ENCODE measurements at places on chromosomes 6 and 20.

DNA sequence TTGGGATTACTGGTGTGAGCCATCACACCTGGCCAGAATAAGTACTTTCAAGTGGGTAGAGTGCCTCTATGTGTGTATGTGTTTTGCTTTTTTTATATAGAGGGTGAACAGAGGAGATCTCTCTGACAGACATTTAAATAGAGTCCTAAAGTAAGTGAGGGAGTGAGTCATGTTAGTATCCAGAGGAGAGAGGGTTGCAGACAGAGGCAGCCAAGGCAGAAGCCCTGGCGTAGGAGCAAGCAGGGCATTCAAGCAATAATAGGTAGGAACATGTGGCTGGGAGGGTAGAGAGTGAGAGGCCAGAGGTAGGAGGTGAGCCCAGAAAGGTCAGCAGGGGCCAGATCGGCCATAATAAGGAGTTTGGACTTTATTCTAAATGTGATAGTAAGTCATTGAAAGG, 48.9 kb downstream of the PHF20 start:
- no peak for DNase-seq

DNA sequence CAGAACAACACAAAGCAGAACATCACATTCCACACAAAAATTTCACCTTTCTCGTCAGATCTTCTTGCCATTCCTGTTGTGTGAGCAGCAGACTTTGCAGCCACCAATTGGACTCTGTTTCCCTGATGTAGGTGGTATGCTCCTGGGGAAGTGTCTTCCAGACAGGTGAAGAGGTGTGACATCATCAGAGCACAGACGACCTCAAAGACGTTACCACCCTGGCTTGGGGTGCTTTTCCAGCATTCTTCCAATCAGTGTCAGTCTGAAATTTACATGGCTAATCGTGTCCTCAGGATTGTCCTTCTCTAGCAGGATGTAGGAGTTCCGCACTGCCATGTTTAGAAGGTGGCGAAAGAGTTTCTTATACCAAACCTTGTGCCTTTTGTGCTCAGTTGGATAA, 31.6 kb upstream of the RIMS4 start:
- DNase-seq, result no peak

GRCh38 chr6:32830017-32830416, 8.5 kb downstream of the TAP2 start:
- DNase-seq, result no peak

DNA sequence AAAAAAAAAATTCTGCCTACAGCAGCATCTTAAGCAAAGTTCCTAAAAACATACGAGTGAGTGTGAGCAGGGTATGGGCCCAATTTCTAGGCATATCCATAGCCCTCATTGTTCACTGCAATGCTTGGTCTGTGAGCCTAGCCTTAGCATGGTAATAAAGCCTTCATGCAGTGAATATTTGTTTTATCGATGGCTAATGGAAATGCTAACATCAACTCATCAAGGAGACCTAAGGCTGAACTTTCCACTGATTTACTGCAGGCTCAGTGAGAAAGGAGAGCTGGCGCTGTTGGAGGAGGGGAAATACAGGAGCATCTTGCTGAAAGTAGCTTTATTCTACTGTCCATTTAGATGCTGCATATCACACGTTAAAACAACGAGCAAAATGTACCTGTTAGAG, 139.6 kb upstream of the DTNBP1 start:
- DNase-seq, result no peak

GRCh38 chr6:161951126-161951525, 677.3 kb upstream of the AGPAT4 start:
- no peak for DNase-seq

DNA sequence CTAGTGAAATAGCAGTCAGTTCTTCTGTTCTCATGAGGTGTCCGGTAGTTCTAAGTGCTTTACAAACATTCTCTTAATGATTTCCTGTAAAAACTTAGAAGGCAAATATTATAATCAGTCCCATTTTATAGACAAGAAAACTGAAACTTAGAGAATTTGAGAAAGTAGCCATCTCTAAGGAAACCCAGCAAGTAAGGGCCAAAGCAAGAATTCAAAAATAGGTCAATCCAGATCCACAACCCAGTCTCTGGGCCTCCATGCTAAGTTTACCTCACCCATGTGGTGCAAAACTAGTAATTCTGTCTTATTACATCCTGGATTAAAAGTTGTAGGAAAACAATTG, 27.6 kb upstream of the ASXL1 start:
- DNase-seq, result no peak

DNA sequence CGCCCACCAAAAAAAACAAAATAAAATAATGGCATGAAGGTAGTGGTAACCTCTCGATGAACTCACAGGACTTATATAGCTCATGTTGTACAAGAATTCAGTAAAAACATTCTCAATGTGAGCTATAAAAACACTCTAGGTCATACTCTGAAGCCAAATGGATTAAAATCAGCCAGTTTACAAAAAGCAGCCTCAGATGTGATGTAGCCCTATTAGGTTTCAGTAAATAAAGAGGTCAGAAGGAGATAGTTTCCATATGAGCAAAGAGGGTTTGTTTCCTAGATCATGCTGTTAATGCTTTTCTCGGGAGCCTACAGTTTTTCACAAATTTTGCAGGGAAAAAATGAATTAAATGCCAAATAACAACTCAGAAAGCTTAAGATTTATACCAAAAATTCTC, 319.5 kb upstream of the HSF2 start:
- no peak for DNase-seq
